Stimulated activated CD8-positive, alpha-beta memory T cell treated with anti-CD3 and anti-CD28 coated beads, Interleukin-7, amount 100 ng/mL, for 1 hour (primary cell): ENCODE measurements at places on chromosomes 5 and 9.

DNA sequence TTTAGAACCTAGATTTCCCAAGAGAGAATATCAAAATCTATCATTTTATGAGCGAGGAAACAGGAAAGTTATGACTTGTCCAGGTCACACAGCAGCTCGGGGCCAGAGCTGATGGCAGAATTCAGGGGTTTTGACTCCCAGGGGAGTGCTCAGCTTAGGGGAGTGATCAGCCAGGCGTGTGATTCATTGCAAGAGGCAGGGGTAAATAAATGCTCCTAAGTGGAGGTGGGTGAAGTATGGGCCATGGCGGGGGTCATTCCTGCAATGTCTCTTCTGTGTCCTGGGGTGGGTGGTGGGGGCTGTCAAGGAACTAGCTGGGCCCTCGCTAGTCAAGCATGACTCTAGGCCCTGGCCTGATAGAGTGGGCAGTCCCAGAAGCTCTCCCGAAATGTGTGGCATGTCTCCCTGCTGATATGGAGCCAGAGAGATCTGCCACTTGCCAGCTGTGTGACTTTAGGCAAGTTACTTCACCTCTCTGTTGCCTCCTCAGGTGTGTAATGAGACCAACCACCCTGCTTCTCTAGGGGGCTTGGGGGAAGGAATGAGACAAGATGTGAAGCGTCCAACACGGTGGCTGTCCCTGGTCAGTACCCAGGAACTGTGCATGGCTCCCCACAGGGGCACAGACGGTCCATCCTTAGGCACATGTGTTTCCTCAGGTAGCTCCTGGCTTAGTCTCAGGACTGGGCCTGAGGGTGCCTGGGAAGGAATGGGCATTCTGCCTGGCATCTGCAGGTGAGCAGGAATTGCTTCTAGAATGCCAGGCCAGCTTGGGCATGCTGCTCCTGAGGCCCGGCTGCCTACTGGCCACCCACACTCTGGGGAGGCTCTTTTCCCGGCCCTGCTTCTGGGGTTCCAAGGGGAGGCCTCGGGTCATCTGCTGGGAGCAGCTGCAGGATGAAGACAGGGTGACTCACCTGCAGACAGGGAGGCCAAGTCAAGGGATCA, 36.5 kb upstream of the SH3PXD2B start:
- no peak for DNase-seq

DNA sequence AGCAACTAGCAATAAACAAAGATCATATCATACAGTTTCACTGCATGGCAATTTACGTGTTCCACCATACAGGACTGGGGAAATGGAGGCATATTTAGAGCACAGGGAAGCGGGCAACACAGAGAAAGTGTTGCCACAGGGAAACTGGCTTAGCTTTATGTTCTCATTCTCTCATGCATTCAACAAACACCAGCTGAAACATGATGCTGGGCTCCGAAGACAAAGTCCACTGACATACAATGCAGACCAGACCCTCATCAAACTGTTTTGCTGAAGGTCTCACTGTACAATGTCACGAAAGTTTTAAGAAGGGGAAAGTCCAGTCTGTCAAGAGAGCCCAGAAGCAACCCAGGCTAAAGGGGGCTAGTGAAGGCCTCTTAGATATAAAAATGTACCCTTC, 115.1 kb downstream of the MAPKAP1 start:
- DNase-seq: no peak

DNA sequence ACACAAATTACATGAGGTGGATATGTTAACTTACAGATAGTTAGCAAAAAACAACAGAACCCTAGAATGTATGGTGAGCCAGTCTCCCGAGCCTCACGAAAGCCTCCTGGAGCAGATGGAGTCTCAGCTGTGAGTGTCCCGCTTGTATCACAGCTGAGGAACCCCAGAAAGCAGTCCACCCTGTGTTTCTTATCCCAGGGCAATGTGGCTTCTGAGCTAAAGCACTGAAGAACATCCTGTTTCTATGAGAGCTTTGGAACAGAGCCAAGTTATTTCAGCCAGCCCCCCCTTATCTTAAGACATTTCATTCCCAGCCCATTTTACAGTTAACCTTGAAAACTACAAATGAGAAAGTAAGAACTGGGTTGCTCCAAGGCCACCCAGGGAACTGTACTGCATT, 1220.9 kb upstream of the CDH6 start:
- DNase-seq: no peak

DNA sequence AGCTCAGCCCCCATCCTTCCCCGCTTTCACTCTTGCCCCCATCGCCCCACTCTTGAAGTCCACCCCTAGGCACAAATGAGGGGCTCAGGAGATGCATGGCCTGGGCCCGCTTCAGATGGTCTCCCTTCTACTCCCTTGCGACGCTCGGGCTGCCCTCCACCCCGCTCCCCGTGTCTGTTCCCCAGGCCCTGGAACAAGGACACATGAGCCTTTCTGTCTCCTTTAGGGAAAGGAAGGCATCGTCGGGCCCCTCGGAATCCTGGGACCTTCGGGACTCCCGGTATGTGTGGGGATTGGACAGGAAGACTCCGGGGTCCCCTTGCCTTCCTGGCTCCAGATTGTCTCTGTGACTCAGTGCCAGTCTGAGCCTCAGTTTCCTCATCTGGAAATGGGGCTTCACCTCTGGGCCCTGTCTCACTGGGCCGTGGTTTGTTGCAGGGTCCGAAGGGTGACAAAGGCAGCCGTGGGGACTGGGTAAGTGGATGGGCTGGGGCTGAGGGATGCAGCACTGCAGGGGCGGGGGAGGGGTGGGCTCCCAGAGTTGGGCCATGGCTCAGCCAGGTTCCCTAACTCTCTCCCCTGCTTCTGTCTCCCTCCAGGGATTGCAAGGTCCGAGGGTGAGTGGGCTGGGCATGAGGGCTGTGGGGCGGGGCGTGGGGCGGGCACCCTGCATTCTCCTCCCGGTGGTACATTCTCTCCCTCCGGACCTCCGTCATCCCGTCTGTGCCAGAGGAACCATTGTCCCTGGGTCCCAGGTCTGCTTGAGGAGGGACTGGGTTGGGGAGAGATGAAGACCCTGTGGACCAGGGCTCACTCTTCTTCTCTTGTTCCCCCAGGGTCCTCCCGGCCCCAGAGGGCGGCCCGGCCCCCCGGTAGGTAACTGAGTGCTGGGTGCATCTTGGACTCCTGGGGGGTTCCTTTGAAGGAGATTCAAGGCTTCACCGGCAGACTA, 21.8 kb upstream of the ORM1 start:
- DNase-seq: no peak

GRCh38 chr5:29309359-29309758, 1884.1 kb upstream of the CDH6 start:
- DNase-seq: no peak

DNA sequence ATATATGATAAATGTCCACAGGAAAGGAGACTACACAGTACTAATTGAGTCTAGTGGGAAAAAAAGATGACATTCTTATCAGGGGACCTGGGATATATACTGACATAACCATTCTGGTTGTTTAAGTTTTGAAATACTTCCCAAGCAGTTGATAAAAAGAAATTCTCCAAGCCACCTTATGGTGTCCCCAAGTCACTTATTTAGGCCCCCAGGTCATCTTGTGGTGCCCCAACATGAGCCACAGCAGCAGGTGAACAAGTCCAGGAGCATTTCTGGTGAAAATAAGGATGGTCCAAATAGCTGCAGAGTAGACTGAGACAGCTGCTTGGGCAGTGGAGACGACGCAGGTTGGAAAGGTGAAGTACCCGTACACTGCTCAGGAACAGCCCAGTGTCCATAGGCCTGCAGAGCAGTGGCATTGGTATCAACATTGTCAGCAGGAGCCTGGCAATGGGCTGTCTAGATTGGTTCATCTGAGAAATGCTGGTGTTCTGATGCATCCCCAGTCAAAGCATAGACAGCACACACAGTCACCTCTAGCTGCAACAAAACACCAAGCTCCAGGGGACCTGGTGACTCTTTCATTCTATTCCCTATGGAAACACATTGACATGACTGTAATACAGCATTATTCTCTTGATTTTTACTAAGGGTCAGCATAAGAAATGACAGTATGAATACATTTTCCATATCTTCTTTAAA, 430.6 kb downstream of the NR2F1-AS1 start:
- no peak for DNase-seq

DNA sequence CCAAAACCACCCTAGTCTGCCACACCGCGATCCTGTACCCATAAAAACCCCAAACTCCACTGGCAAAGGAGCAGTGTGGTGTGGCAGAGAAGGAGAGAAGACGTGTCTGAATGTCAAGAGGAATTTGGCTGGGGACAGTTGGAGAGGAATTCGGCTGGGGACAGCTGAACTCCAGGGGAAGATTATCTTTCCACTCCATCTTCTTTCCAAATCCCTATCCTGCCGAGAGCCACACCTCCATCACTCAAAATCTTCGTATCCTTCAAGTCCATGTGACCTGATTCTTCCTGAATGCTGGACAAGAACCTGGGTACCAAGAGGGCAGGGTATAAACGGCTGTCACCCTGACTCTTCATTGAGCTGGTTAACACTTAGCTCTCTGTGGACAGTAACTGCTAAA, 448.1 kb downstream of the ARHGEF28 start:
- no peak for DNase-seq
